Ureter (tissue), 1 donor: ENCODE measurements at places on chromosomes 7 and 10. TPM values are rescaled to one million over a fixed set of nuclear protein-coding genes. Genes with fewer than 3 reads are reported as not detected.

DNA sequence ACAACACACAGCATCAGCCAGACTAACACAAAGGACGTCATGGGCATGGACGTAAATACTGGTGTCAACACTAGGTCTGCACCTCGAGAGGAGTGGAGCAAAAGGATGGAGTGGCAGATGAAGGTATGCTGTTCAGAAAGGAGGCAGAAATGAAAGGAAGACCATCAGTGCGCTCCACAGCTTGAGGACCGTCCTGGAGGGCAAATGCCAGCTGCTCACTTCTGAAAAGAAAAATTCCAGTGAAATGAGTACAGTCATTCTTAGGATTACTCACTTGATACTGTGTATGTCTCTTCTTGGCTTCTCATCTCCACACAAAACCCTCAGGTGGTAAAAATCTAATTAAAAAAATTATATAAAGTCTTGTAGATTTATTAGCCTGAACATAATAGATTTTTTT is 44.8 kb downstream of the EGFR start:
- DNase-seq = no peak

DNA sequence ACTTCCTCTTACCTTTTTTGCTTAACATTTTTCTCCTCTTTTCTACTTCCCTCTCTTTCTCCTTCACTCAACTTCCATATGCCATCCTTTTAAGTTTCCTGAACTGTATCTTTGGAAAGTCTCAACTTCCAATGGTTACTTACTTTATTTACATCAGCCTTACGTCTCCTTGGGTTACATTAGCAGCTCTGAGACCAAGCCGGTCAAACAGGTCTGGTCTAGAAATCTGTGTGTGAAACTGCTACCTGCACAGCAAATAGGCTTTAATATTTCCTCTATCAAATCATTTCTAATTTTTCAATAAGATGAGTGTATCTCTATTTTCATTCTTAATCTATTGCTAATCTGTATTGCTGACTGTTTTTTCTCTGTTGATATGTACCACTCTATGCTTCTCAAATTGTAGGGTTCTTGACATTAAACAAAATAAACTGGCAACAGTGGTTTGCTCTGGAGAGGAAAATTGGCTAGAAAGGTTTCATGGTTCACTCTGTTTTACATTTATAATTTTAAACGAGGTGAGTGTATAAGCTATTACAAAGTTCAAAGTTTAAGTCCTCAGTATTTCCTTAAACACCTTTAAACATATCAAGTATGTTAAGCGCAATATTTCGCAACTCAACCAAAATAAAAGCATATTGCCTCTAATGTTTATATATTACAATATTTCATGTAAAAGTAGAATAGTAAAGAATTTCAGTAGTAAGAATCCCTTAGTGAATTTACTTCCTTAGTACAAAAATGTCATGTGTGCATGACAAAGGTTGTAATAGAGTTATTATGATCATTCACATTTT is 3.6 kb upstream of the SEMA3C start:
- DNase-seq = peak; percentile 67

DNA sequence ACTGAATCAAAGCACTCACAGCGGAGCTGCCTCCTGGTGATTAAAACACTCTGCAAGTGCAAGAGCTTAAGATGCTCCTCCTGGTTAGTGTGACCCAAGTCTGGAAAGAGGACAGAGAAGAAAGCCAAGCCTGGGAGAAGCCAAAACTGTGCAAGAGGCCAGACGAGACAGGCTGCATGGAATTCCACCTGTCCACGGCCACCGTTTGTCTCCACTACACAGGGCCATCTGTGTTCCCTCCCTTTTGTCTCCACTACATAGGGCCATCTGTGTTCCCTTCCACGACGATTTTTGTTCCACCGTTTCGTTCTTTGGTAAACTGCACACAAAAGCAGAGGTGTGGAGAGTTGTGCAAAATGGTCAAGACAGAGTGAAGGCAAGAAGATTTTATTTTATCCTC is 233.0 kb downstream of the DIP2C start:
- DNase-seq = no peak

GRCh38 chr7:144113651-144114050 is 4.3 kb downstream of the OR2A2 start:
- DNase-seq = no peak

DNA sequence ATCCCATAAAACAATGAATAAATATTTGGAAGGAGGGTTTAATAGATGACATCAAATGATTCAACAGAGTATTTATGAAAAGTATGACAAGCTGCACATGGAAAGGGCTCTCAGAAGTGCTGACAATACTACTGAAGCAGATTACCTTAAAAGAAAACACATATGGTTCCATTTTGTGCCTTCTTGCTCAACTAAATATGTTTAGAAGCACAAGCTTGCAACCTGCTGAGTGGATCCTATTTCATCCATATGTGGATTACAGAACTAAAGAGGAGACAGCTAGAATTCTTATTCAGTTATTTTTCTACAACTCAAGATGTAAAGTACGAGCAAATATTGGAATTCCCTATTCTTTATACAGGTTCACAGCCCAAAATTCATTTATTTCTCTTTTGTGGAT is 340.6 kb downstream of the TFEC start:
- no peak for DNase-seq

DNA sequence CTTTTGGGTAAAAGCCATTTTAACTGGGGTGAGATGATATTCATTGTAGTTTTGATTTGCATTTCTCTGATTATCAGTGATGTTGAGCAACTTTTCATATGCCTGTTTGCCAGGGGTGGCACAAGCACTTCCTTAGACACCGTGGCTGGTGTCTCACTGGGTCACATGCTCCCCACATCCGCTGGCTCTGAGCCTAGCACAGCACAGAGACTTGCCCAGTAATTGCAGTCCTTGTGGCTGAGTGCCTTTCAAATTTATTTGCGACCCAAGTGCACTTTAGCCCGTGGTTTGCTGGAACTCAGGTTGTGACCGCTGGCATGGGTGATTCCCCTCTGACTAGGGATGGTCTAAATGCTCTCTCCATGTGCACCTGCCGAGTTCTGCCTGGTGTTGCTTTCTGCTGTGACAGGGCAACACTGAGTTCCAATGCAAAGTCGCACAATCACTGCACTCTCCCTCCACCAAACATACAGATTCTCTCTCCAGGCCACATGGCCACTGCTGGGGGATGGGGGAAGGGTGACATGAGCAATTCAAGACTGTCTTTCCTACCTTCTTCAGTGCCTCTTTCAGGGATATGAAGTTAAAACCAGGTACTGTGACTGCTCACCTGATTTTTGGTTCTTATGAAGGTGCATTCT is 66.5 kb downstream of the ZNF277 start:
- no peak for DNase-seq

- peak; percentile 52 for DNase-seq
Measured at GRCh38 chr10:34723750-34724149, 91.3 kb downstream of the PARD3 start.

GRCh38 chr10:117783698-117784395 is 241.3 kb downstream of the EMX2 start:
- DNase-seq = no peak

GRCh38 chr10:98252464-98252863 is 15.5 kb downstream of the LOXL4 start:
- DNase-seq = no peak

DNA sequence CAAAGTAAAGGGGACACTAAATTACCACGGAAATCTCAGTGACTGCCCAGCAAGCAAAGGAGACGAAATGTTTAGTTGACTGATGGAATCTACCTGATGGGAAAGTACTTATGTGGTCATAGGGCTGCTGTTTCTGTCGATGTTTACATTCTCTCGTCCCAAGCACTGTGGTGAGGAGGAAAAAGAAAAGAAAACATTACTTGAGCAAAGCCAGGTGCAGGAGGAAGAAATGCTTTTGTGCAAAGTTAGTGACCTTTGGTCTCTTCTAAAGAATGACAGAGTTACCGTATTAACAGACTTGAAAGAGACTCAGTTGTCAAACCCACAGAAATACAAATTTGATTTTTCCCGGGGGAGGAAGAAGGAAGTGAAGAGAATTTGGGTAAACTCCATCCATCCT is 43.3 kb upstream of the FMC1 start:
- DNase-seq = no peak

GRCh38 chr7:148260599-148260998 is 330.0 kb upstream of the C7orf33 start:
- no peak for DNase-seq

DNA sequence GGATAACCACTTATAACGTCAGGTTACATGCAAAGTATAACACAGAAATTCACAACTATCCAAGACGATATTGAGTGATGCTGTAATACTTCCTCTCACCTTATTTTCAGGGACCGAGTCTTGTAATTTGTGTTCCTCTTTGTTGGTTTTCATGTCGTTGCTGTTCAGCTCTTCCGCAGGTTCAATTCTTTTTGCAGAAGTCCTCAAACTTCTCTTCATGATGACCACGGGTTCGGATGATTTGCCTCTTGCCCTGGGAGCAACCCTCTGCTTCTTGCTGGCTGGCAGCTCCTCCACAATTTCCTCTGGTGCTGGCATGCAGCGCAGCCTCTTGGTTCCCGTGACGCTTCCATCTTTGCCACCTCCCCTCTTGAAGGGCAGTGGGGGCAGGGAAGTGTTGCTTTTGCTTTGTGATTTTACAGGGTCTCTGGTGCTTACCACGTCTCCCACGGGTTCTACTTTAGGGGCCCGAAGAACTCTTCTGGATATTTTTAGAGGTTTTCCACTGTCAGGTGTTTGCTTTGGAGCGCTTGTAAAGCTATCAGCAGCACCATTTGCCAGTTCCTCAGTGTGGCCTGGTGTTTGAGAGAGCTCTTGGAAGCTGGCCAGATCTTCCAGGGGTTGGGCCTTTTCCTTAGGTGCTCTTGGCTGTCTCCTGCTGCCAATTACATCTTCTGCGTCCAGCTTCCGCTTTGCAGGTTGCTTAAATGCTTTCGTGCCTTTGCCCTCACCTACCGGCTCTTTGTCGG is 23.6 kb downstream of the MKI67 start:
- no peak for DNase-seq

DNA sequence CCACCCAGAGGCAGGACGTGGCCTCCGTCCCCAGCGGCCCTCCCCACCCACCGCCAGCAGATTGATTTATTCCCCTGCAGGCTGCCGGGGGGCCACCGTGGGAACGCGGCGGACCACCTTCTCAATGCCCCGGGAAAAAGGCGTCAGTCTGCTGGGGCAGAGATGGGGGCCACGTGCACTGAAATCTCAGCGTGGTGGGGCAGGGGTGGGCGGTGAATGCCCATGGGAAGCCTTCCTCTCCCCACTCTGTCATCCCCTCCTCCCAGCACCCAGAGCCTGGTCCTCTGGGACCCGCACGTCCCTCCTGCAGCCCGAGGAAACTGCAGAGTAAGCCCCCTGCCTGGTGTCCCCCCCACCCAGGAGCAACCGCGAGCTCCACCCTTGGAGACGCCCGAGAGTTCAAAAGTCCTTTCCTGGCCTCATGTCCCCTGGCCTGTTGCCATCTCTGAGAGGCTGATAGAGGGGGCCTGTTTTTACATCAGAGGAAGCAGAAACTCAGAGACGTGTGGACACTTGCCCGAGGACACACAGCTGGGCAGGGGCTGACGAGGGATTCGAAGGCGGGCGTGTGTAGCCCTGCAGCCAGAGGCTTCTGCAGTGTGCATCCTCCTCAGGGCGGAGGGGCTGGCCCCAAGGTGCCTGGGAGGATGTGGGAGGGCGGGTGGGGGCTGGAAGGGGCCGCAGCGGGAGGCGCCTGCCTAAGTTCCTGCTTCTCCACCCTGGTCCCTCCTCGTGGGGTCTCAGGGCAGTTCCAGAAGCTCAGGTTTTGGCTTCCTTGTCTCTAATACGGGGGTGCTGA is 21.8 kb downstream of the UNCX start:
- no peak for DNase-seq

- no peak for DNase-seq
Measured at GRCh38 chr10:99523251-99523773, 9.4 kb upstream of the NKX2-3 start.

DNA sequence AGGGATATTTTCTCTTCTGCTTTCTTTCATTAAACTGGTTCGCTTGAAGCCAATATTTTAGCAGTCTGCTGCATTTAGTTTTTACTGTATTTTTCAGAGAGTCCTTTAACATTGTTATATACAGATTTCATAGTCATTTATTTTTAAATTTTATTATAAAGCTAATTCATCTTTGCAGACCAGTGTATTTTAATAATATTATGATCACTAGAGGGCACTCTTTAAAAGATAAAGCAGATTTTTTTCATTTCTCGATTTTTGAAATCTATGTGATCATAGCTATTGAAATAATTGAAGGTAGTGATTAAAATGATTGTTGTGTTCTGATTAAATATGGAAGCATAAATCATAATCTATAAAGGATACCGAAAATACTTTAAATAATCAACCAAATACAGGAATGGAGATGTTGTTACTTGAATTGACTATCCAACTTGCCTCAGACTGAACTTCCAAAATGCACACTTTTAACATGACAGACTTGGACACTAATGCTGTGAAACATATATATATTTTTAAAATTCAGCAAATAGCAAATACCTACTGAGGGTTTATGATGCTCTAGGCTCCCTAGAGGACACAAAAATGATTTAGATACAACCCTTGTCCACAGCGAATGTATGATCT is 35.2 kb downstream of the ST7 start:
- no peak for DNase-seq

DNA sequence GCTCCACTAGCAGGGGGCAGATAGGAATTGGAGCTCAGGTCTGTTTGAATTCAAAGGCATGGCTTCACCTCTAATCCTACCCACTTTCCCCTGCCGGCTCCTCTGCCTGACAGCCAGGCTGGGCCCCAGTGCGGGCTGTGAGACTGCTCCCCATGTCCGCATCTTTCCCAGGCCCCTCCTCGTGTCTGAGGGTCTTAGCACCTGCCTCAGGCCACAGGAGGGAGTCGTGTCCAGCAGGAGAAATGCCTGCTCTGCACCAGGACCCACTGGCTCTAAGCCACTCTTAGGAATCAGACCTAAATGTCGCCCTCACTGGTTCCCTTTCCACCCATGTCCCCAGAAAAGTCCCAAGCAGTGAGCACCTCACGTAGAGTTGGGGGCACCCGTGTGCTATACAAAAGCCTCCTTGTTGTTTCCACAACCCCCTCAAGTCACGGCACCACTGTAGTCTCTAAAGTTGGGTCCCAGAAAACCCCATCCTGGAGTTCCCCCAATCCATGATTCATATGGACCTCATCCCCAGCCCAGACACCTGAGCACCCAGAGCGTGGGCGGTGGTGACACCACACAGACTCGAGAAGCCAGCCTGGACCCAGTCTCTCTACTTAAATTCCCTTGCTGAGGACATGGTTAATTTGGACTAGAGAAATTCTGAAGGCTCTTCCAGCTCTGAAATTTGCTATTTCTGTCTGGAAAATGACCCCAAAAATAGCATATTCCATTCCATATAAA is 466.4 kb upstream of the ZMIZ1 start:
- peak; percentile 29 for DNase-seq

GRCh38 chr7:24653316-24654085 is 80.2 kb downstream of the PALS2 start:
- DNase-seq = no peak

Gene PDZD7
- 0.18 TPM for total RNA-seq

Gene GSAP
- total RNA-seq = 39.7 TPM

Gene FOXP2
- 13.5 TPM for total RNA-seq

Gene SLC12A9
- 41.9 TPM for total RNA-seq

Gene CBLL1
- total RNA-seq = 29.0 TPM

Gene NODAL
- not detected for total RNA-seq

Gene CHRM2
- 0.81 TPM for total RNA-seq

Gene TMEM270
- total RNA-seq = not detected
